ENCODE measurements at places on chromosomes 1 and 21.

GRCh38 chr1:36458910-36459309 lies 5.3 kb downstream of the MRPS15 start:
- DNase-seq, result no peak

GRCh38 chr1:240306673-240307072 lies 215.0 kb downstream of the FMN2 start:
- DNase-seq, result no peak

- no peak for DNase-seq
These were observed 163.2 kb upstream of the HMCN1 start for GRCh38 chr1:185570962-185571361.

DNA sequence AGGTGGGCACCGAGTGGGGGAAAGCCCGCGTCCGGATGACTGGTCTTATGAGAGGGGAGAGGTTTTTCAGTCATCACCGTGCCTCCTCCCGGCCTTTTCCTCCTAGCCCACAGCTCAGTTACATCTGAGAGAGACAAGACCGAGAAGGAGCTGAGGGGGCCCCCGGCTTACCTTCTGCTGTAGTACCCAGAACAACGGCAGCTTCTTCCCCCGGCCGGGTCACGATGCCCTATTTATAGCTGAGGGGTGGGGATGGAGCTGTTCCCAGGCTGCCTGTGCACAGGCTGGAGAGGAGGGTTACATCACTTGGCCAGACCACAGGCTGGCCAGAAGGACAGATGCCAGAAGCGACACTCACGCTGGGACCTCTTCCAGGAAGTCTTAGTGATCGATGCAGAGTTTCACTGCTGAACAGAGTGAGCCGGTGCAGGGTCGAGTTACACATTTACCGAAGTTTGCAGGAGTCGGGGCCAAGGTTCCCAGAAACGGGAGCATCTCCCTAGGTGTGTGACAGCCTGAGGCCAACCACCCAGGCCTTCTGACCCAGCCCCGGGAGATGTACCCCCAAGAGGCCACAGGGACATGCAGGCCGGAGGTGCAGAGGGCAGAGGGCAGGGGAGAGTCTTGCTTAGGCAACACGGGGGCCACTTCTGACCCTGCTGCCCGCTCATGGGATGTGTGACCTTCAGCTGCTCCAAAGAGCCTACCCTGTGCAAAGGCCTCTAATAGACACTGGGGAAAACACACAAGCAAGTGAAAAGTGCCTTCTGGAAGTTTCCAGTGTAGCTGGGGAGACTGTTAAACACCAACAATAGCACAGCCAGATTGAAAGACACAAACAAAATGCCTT lies at the start of gene AGT:
Gene AGT, minus strand, starts transcription at position 208 of the 850 bp plus-strand sequence. CDS start 3,299 bp downstream, outside the sequence.
- DNase-seq, result peak; percentile 84

DNA sequence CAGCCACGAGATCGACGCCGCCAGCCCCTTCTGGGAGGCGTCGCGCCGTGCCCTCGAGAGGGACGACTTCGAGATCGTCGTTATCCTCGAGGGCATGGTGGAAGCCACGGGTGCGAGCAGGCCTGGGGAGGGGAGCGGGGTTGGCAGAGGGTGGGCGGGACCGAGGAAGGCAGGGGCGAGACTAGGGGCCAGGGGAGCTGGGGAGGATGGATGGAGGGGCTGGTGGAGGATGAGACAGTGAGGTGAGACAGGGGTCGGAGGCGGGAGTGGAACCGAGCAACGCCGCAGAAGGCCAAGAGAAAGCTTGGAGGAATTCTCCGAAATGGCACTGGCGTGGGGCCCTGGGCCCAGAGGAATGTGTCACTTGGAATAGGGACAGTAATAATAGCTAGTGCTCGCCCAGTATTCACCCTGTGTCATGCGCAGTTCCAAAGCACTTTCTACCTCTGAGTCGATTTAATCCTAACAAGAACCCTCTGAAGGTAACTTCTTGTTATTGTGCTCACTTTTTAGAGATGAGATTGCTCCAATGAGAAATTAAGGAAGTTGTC lies 3.5 kb downstream of the KCNJ9 start:
- no peak for DNase-seq

GRCh38 chr1:101166583-101167120 lies 70.2 kb upstream of the S1PR1 start:
- DNase-seq, result no peak

DNA sequence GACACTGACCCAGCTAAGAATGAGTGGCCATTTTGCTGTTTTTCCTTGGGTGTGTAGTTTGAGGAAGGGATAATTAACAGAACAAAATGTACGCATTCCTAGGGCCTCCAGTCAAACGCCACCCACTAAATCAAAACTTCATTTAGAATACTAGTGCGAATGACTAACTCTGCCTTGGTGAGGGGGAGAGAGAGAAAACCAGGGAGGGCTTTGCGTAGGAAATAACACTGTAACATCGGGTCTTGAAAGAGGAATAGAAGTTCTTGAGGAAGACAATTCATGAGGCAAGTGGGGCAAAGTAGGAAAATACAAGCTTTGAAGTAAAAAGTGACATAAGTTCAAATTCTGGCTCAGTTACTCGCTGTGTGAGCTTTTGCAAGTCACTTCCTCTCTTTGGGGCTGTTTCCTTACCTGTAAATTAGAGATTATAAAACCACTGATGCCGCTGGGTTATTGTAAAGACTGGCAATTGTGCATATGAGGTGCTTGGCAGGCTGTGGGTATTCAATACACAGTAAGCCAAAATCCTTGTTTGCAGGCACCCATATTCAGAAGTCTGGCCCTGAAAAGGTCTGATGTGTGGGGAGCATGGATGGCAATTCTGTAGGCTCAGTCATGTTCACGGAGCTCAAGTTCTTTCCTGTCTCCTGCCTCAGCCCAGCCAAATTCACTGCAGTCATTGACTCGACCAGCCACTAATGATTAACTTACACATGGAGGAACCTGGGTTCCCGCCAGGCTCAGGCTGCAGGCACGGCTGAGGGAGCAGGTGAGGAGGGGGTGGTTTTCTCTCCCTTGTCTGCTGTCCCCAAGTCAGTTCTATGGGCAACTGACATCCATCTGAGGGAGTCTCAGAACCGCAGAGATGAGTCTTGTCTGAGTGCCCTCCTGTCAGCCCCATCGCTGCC lies 140.3 kb upstream of the CSF3R start:
- no peak for DNase-seq

GRCh38 chr1:48092401-48092800 lies 95.2 kb upstream of the TRABD2B start:
- DNase-seq, result no peak

GRCh38 chr1:158951956-158952355 lies 20.6 kb downstream of the PYHIN1 start:
- no peak for DNase-seq

DNA sequence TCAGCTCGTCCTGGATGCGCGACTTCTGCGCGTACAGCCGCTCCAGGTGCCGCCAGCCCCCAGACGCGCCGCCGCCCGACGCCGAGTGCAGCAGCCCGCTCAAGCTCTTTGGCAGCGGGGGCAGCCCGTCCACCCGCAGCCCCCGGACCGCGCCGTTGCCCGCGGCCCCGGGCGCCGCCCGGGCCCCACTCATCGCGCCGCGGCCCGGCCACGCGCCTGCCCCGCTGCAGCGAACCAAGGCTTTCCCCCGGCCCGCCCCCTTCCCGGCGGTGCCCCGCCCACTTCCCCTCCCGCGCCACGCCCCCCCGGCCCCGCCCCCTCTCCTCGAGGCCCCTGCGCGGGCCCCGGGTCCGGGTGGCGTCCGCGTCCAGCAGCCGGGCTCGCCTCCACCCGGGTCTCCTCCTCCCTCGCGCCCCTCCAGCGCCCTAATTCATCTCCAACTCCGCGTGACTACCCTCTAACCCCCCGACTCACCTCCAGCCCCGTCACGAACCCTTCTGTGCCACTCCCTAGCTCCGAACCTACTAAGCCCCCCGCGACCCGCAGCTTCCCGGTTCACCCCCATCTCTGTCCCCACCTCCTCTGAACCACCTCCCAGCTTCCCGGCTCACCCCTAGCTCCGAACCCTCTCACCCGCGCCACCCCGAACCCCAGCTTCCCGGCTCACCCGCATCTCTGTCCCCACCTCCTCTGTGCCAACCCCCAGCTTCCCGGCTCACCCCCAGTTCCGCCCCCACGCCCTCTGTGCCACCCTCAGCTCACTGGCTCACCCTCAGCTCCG lies at the start of gene FAM89A:
Gene FAM89A, minus strand, starts transcription at position 236 of the 781 bp plus-strand sequence. Its CDS starts 43 bp downstream, at position 193.
- peak; percentile 24 for DNase-seq

DNA sequence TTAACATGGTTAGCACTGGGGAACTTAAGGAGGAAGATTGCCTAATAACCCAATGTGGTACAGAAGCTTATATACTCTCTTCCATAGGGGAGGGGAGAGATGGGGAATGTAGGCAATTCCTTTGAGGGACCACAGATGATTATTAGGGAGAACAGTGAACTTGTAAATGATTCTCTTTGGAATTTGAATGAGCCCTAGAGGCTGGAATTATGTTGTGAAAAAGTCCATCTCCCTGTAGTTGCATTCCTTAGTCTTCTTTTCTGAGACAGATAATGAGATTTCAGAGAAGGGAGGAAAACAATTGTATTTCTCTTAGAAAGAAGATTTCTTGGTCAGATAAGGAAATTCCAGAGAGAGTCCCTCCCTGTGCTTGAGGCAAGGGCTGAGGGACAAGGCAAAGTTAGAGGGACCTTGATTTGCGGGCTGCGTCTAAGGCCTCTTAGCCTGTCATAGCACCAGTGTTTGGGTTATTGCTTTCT lies 89.0 kb upstream of the HMCN1 start:
- DNase-seq, result no peak

DNA sequence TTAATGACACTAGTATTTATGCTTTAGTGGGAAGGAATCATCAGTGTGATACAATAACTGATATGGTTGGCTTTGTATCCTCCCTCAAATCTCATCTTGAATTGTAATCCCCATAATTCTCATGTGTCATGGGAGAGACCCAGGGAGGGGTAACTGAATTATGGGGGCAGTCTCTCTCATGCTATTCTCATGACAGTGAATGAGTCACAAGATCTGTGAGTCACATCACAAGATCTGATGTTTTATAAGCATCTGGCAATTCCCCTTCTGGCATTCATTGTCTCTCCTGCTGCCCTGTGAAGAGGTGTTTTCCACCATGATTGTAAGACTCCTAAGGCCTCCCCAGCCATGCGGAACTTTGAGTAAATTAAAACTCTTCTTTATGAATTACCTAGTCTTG lies 1760.3 kb downstream of the NCAM2 start:
- DNase-seq, result no peak

DNA sequence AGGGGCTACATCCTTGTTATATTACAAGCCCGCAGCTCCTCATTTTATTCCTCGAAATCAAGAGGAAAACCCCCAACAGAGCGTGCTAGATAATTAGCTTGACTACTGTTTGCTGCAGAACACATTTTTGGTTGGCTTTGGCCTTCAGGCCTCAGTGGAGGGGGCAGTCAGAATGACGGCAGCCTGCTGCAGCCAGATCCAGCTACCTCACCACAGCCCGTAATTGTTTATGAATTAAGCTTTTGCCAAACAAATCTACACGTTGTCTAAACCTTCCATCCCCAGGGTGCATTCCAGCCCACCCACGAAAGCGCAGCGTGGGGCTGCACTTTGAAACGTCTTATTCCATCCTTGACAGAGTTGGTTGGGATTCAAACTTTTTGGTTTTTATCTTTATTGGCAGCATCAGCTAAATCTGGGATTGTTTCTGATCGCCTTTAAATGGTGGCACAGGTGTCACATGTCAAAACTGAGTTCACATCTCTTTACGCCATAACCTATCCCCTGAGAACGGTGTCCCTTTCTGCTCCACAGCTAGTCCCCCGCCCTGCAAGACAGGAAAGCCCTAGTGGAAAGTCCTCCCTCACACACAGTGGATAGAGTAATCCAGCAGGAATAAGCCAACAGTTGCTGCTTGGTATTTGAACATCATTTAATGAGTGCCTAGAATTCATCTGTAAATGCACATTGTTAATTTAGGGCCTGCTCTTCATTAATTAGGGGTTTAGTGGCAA lies 195.5 kb downstream of the LMO4 start:
- DNase-seq, result no peak

GRCh38 chr1:17912491-17912890 lies 157.4 kb downstream of the ACTL8 start:
- no peak for DNase-seq

DNA sequence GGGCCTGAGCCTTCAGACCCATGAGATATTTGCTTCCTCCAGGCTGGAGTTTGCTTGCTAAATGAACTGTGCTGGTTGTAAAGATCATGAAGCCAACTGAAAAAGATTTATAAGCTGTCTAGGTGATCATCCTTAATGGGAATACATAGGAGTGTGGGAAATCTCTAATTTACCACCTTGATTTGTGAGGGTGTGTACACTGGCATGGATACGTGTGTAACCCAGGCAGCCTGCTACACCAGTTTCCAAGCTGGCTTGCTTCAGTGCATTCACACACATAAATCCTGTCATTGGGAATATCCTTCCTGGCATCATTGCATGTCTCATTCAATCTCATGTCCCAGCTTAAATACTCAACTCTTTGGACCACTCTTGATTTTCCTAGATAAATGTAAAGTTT lies 57.6 kb upstream of the GNG12 start:
- no peak for DNase-seq

DNA sequence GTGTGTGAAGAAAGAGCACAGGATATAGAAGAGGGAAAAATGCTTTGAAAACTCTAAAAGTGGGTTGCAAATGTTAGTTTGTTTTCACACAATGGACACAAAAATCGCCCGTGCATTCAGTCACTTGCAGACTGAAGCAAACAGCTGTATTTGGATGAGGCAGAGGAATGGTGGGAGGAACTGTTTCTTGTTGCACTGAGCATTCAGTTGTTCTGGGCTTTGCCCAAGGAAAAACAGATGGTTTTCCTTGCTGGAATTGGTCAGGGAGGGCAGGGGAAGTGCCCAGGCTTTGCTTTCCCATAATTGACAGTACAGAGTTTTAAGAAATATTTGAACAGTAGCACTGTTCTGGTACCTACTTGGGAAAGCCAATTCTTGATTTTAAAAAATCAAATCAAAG lies 19.5 kb upstream of the WARS2 start:
- peak; percentile 60 for DNase-seq

- DNase-seq, result no peak
These were observed 285.8 kb downstream of the LMX1A start for GRCh38 chr1:165070675-165071074.

DNA sequence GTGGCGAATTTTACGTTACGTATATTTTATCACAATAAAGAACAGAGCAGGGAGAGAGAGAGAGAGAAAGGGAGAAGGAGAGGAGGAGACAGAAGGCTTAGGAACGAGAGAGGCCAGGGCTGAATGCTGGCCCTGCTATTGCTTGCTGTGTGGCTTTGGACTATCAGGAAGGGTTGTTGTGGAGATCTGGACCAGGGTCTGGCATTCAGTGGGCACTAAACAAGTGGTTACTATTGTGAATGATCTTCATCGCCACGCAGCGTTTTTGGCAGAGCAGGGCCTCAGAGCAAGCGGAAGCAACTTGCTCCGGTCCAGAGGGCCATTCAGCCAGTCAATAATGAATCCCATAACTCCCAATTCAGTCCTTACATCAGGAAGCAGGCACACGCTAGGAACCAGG lies 26.4 kb downstream of the PIK3C2B start:
- DNase-seq, result no peak

DNA sequence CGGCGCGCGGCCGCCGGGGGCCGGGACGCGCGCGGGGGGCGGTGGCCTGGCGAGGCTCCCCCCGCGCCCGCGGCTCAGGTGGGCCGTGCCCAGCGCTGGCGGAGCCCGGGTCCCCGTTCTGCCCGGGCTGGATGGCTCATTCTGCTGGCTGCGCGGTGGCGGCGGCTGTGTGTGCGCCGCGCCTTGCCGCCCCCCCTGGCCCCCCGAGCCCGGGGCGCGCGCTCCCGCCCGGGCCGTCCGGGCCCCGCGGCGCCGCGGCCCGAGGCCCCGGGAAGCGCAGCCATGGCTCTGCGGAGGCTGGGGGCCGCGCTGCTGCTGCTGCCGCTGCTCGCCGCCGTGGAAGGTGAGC lies at the start of gene EPHB2:
Gene EPHB2, plus strand, starts transcription at position 139 of the 349 bp plus-strand sequence. Its CDS starts 144 bp downstream, at position 283.
- DNase-seq, result no peak

All from fibroblast of gingiva (primary cell).